ENCODE measurements at places on chromosomes 11 and 22.
A peak's percentile ranks its signal among the peaks of the same experiment; 100 is the strongest.

- no peak for DNase-seq
Observed at GRCh38 chr22:27250418-27250817, 551.1 kb downstream of the MN1 start.

GRCh38 chr22:46693634-46694415 lies 44.2 kb downstream of the CERK start:
- DNase-seq: no peak

- DNase-seq: no peak
Observed at GRCh38 chr11:36774603-36775002, 176.6 kb upstream of the RAG2 start.

GRCh38 chr22:45865561-45866125 lies 111.3 kb downstream of the WNT7B start:
- no peak for DNase-seq

DNA sequence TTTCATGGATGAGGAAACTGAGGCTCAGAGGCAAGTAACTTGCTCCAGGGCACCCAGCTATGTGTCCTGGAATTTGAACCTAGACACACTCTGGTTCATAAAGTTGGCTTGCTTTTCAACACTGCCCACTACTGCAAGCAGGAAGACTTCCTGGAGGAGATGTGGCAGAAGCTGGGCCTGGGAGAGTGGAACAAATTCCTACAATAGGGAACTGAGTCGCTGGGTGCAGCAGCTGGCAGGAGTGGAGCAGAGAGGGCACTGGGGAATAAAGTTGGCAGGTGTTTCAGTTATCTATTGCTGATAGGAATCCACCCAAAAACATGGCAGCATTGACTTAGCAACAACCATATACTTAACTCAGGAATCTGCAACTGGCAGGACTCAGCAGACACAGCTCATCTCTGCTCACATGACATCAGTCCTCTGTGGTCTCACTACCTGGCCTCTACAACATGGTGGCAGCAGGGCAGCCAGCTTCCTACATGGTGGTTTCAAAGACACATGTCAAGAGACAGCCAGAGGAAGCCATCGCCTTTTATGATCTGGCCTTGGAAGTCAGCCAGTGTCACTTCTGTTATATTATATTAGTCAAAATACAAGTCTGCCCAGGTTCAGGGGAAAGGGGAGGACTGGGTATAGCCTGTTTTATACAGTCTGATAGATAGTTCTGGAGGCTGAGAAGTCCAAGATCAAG lies 10.6 kb upstream of the CARD10 start:
- no peak for DNase-seq

GRCh38 chr11:47152126-47152952 lies 24.3 kb downstream of the ARFGAP2 start:
- no peak for DNase-seq

GRCh38 chr11:131609337-131609736 lies 238.9 kb downstream of the NTM start:
- no peak for DNase-seq

DNA sequence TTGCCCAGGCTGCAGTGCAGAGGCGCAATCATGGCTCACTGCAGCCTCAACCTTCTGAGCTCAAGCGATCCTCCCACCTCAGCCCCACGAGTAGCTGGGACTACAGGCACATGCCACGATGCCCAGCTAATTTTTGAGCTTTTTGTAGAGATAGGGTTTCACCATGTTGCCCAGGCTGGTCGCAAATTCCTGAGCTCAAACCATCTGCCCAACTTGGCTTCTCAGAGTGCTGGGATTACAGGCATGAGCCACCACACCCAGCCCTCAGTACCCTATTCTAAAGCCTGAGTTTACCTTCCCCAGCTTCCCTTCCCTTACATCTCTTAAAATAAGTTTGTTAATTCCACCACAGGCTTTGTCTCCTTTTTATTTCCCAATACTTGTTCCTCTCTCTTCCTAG lies 59.1 kb downstream of the AMBRA1 start:
- no peak for DNase-seq

GRCh38 chr11:122848186-122848585 lies 9.9 kb downstream of the CRTAM start:
- no peak for DNase-seq

DNA sequence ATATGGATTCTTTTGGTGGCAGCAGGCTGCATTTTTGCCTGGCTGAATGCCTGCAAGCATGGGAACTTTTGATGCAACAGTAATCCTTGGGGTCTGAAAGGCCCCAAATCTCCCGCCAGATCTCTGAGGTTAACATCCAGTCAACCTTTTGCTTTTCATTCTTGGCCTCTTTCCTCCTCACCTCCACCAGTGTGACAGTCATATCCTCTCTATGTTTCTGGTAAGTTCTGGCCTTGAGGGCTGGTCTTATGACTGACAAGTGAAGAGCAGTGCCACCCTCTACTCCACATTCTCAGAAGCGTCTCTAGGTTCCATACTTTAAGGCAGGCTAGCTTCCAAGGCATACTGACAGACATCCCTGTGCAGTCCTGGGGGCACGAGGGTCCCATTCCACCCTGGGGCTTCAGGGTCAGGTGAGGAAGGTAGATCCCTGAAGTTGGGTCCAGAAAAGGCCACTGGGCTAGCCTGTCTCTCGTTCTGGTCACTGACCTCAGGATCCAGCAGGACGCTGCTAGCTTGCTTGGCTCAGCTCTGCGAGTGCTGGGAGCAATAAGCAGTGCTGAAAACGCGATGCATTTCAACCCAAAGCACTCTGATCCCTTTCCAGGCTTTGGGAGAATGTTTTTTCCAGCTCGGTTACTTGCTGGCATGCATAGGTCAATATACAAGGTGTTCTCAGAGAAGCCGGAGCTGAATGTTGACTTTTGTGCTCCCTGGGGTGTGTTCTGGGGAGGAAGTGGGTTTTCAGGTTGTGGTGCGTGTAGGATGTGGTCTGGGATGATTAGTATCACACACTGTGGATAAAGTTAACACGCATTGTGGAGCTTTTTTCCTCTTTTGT lies 75.2 kb downstream of the PTPRJ start:
- peak; percentile 48 for DNase-seq

DNA sequence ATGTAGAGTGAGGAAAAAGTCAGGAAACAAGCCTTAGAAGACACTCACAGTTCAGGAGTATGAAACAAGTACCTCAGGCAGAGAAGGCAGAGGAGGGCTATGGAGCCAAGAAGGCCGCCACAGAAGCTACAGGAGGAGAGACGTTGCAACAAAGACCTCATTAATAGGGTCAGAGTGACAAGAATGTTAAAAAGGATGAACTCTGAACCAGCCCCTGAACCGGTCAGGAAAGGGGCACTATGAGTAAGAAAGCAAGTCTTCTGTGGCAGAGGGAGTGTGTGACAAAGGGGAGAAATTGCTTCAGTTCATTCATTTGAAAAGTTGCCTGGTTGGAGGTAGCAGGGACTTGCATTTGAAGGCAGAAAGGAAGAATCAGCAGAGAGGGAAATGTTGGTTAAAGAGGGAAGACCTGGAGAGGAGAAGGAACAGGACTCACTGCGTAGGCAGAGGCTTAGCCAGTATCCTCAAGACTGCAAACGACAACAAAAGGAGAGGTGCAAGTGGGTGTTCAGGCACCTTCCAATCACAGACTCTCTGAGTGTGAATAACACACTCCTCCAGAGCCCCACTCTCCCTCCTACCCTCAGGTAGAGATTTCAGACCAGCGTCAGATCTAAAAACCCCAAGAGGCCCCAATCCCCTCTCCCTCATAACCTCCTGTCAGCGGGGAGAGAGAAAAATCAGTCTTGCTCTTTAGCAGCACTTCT lies 15.4 kb downstream of the TAGLN start:
- DNase-seq: no peak

Data from activated T-cell treated with anti-CD3 and anti-CD28 coated beads for 48 hours (primary cell).